GM13976 (cell line): ENCODE measurements at places on chromosomes 2 and 18.

- DNase-seq = no peak
These were observed 30.4 kb downstream of the NAT8 start for GRCh38 chr2:73611867-73612266.

DNA sequence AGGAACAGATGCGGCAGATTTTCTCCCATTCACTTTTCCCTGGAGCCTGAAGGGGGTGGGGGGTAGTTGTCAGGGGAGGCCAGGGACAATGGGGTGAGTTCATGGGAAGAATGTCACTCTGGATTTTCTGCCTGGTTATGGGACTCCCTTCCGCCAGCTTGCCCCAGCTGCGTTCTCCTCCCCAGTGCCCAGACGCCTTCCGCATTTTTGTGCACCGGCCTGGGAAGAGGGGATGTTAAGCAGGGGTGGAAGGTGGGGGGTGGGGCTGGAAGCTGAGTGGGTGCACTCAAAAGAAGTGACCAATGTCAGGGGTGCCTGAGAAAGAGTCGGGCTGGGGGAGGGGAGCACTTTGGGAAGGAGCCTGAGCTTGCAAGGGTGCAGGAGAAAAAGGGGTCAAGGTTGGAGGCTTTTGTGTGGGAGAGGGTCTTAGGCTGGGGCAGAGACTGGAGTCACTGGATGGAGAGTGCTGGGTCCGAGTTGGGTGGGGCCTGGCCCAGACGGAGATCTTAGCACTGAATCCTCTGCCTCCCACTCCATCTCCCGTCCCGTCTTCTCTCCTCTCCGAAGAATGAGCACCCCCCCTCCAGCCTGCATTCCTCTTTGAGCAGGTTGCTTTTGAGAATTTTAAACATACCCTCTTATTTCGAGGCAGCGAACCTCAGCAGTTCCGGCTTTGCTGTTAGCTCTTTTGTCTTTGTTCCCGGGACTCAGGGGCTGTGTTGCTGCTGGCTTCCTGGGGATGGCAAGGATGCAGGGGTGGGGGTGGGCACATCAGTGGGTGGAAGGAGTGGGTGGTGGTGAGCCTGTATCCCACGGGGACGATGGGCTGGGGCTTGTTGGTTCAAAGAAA lies 2.7 kb downstream of the IGFBP2 start:
- no peak for DNase-seq

GRCh38 chr2:110871637-110872036 lies 139.3 kb downstream of the ACOXL start:
- no peak for DNase-seq

GRCh38 chr18:78790960-78791359 lies 188.7 kb upstream of the SALL3 start:
- DNase-seq = no peak

DNA sequence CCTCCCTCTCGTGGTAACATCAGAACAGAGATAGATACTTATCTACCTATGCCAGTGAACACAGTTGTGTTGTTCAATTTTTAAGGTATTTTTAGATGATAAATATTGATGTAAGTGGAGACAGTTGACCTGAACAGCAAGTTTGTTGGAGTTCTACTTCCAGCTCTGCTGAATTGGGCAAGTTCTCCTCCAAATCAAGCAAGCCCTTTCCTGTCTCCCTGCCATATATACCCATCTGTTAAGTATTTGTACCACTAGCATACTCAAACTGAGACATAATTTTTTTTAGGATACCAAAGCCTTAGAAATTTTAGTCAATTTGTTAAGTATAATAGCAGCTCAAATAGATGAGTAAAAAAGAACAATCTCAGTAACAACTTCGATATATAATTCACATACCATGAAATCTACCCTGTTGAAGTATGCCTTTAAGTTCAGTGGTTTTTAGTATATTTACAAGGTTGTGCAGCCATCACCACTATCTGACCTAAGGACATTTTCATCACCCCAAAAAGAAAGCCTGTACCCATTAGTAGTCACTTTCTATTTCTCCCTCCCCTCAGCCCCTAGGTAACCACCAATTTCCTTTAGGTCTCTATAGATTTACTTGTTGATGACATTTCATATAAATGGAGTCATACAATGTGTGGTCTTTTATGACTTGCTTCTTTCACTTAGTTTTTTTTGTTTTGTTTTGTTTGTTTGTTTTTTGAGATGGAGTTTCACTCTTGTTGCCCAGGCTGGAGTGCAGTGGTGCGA lies 61.8 kb downstream of the COX7A2L start:
- DNase-seq = no peak

- no peak for DNase-seq
These were observed 20.3 kb upstream of the SH3RF3 start for GRCh38 chr2:109108740-109109139.

DNA sequence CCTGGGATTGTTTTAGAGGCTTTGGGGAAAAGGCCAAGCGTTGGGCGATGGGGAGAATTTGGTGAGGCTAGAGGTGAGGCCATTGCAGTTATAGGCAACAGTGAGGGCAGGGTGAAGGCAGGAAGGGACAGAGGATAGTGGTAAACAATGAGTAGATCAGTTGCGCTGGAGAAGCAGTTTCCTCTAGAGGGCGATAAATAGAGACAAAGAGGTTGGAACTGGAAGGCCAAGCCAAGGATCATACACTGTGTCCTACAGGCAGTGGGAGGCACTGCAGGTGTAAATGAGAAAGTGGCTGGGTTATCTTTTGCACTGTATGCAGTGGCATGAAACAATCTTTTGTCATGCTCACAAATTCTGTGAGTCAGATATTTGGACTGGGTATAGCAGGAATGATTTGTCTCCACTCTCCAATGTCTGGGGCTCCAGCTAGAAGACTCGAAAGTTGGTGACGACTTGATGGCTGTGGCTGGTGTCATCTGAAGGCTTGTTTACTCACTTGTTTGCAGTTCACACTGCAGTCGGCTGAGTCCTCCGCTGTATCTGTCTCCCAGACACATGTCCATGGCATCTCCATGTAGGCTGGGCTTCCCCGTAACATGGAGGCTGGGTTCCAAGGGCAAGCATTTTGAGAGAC lies 82.1 kb downstream of the TNP1 start:
- peak; percentile 71 for DNase-seq

DNA sequence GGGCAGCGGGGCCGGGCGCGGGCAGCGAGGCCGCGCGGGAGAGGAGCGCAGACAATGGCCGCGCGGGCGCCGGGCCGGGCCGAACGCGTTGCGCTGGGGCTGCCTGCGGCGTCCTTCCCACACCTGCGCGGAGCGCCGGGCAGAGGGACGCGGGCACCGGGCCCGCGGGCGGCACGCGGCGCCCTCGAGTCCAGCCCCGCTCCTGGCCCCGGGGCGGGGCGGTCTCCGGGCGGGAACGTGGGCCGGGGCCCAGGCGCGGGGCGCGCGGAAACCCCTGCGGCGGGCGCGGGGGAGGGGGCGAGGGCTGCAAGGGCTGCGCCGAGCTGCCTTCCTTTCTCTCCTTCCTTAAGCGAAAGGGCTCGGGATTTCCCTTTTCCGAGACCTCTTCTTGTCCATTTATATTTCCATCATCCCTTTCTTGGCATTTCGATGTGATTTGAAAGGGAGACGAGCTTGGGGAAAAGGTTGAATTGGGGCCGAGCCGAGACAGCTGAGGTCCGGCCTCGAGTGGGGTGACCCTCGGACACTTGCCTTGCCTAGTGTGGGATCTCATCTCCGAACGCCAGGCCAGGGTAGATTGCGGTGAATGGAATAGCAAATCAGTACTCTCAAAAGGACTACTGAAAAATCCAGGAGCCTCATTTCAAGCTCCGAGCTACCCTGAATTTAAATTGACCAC lies 676 bp downstream of the KLHL23 start:
- DNase-seq = peak; percentile 59

DNA sequence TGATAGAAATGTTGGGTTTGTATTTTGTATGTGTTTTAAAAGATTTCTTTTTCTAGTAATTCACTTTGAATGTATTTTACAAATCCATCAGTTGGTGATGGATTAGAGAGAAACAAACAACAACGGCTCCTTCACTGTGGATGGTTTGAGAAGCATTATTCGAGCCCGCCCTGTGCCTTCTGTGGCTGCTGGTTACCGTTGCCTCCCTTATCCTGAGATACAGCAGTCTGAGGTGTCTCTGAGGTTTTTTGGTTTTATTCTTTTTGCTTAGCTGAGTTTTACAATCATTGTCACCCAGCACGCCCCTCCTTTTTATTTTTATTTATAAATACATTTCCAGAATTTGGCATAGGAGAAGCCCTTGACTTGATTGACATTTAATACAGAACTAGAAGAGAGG lies 168.3 kb downstream of the BABAM2 start:
- DNase-seq = no peak

GRCh38 chr18:35415511-35416073 lies 38.5 kb upstream of the ZNF396 start:
- DNase-seq = no peak

GRCh38 chr2:111196435-111196834 lies 75.7 kb downstream of the BCL2L11 start:
- no peak for DNase-seq

GRCh38 chr2:241726459-241726858 lies 8.0 kb upstream of the D2HGDH start:
- DNase-seq = no peak

DNA sequence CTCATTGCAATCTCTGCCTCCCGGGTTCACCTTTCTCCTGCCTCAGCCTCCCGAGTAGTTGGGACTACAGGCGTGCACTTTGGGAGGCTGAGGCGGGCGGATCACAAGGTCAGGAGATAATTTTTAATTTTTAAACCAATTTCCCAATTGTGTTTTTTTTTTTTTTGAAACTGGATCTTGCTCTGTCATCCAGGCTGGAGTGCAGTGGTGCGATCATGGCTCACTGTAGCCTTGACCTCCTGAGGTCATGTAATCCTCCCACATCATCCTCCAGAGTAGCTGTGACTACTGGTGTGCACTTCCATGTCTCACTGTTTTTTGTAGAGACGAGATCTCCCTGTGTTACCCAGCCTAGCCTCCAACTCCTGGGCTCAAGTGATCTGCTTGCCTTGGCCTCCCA lies 49.3 kb downstream of the GLS start:
- no peak for DNase-seq

DNA sequence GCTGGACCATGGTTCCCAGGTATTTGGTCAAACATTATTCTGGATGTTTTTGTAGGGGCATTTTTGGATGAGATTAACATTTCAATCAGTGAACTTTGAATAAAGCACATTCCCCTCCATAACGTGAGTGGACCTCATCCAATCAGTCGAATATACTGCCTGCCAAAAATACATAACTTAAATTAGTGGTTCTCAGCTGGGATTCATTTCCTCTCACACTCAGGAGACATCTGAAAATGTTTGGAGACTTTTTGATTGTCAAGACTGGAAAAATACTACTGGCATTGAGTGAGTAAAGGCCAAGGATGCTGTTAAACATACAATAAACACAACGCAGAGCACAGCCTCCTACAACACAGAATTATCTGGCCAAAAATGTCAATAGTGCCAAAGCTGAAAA lies 198.2 kb downstream of the MYO1B start:
- DNase-seq = no peak

GRCh38 chr2:143513081-143513480 lies 383.9 kb downstream of the ARHGAP15 start:
- DNase-seq = peak; percentile 16

- DNase-seq = no peak
These were observed 12.3 kb downstream of the KCTD1 start for GRCh38 chr18:26536032-26536431.
